T-helper 17 cell (primary cell): ENCODE measurements at places on chromosomes 3 and 15.

DNA sequence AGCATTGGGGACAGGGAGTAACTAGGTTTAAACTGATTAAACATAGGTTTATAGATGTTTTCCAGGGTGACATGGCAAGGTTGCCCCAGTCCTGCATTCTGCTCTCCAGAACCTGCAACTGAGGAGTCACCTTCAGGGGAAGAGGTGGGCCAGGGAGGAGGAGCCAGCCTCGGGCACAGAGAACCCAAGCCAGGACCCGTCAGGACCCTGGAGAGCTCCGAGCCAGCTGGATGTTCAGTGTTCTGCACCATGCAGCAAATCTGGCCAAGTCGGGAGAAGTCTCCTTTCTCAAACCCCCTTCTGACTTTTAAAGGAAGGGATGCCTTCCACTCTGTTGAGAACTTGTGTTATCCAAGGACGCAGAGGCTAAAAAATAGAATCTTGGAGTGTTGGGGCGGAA lies 62.1 kb upstream of the SLC6A11 start:
- DNase-seq: no peak

DNA sequence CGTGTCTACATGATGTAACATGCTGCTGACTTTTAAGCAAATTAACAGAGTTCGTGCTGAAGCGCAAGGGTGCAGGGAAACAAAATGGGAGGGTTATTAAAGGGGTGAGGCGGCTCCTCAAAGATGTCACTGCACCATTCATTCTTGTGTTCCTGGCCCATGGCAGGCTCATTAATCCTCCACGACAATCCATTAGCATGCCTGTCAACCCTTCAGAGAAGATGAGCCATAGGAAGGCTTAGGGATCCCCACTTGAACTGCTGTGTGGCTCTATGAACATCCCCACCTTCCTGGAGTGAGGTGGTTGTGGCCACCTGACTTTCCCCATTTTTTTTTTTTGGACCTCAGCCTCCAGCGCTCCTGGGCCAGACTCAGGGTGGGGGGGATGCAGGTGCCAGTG lies 45.8 kb downstream of the IGF1R start:
- DNase-seq: no peak

DNA sequence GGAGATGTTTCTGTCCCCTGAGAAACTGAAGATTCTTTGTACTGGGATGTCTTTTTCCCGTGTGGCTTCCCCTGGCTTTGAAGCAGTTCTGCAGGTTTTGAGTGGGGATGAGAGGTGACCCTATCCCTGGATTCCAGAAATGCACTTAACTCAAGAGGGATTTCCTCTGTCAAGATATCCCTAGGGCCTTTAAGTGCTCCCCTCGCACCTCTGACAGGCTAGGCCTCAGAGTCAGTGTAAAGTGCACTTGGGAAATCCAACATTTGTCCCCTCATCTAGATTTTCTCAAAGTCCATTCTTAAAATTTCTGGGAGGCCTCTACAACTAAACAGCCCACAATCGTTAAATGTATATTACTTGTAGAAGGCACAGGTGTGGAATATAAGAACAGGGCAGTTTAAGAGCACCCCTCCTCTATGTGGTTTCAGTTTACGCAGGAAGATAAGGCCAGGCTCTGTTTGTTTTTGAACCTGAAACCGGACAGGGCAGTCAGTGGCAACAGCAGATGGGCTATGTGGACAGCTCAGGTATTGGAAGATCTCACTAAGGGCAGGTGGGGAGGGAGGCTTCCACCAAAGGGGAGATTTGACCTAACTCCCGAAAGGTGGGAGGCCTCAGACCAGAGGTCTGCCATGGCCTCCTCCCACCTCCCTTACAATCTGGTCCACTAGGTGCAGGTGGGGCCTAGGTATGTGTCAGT lies 4.8 kb downstream of the C3orf52 start:
- DNase-seq: no peak

DNA sequence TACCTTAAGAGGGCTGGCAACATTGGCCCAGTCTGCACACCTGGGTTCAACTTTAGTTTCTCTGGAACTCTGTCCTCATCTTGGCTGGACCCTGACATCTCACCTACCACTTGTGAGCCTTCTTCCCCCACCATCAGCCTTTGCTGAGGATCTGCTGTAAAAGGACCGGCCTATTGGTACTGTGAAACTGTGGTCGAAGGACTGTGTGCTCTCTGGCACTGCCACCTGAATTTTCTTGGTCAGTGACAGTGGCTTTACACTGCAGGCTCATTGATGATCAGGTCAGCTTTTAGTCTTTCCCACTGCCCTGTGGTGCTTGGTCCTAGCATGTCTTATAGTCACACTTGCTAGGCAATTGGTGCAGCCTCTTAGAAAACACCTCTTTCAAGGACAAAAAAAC lies 86.9 kb downstream of the PEX5L start:
- DNase-seq: no peak

- no peak for DNase-seq
These were observed 7.7 kb downstream of the FURIN start for GRCh38 chr15:90876046-90876445.
